ENCODE measurements at places on chromosomes 13 and 19.

DNA sequence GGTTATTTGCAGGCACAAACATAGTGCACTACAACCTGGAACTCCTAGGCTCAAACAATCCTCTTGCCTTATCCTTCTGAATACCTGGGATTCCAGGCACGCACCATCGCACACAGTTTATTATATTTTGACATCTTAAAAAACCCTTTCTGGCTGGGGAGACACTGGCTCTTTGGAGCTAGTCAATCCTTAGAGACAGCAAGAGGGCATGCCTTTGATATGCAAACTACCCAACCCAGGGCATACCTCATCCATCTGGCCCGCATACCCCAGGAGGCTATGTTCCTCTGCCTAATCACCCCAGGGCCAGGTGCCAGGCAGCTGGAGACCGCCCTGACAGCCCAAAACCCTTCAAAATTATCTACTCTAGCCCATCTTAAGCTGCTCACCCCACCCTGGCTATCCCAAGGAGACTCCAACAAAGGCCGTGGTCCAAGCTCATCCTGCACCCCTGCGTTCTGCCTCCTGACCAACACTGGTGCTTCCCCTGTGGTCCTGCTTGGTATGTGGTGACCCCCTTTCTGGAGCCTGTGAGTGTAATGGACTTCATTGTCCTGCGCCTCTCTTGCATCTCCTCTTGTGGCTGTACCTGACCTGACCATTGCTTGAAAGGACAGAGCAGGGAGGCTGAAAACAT lies 86.4 kb downstream of the RGCC start:
- DNase-seq = peak; percentile 68

DNA sequence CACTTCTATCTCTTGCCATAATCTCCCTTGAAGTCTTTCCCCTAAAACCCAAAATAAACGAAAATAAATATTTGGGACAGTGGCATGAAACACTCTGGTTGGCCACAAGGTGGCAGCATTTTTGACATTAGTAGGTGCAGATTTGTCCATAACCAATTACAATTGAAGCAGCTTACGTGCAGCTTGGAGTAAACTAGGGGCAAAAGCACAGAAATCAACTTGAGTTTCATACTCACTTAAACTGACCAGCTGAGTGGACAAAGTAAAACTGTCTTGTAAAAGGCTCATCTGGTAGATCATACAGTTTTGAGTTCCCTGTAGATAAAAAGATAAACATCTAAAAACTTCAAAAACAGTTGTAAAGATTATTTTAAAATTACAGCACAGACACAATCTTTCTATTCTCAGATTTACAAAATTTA lies 18.8 kb downstream of the PDCD5 start:
- peak; percentile 38 for DNase-seq

DNA sequence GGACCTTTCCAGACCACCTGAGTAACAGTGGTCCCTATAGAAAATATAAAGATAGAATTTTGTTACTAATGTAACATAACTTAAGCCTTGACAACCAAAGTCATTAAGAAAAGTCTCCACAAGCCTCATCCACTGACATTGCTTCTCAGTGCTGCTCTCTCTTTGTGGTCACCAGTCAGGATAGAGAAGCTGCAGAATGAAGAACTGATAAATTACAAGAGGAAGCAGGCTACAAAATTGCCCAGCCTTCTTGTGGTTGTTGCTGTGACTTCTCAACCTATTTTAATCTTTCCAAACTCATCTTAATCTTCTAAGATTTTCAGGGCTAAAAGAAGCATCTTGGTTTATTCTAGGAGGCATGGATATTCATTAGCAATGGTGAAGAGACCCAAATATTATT lies 343.8 kb downstream of the MZT1 start:
- no peak for DNase-seq

DNA sequence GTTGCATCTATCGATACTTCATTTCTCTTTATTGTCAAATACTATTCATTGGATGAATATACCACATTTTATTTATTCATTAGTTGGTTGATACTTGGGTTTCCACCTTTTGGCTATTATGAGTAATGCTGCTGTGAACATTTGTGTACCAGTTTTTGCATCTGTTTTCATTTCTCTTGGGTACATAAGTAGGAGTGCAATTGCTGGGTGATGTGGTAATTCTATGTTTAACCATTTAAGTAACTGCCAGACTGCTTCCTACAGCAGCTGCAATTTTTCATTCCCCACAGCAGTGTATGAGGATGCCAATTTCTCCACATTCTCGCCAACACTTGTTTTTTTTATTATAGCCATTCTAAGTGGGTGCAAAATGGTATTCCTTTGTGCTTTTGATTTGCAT lies 2.6 kb downstream of the KCNJ14 start:
- no peak for DNase-seq

DNA sequence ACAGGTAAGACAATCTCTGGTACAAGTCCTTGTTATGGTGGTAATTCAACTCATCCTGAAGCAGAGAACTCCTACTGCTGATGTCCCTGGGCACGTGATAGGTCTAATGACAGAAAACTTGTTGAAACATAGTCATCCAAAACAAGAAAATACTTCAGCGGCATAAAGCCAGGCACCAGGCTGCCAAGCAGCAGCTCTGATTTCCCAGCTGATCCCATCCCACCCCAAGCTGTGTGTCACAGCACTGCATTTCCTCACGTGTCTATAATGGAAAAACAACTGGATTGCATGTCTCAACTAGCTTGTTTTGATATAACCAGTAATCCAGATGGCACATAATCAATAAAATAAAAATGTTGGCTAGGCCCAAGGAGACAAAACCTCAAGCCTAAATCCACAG lies 64.8 kb downstream of the MIPEP start:
- DNase-seq = no peak
